ENCODE measurements at places on chromosomes 11 and 22. TPM values are rescaled to one million over a fixed set of nuclear protein-coding genes. Genes with fewer than 3 reads are reported as not detected.

GRCh38 chr11:39374963-39375698 is 2084.3 kb downstream of the LRRC4C start:
- no peak for DNase-seq

Gene SMIM35
- total RNA-seq: not detected

DNA sequence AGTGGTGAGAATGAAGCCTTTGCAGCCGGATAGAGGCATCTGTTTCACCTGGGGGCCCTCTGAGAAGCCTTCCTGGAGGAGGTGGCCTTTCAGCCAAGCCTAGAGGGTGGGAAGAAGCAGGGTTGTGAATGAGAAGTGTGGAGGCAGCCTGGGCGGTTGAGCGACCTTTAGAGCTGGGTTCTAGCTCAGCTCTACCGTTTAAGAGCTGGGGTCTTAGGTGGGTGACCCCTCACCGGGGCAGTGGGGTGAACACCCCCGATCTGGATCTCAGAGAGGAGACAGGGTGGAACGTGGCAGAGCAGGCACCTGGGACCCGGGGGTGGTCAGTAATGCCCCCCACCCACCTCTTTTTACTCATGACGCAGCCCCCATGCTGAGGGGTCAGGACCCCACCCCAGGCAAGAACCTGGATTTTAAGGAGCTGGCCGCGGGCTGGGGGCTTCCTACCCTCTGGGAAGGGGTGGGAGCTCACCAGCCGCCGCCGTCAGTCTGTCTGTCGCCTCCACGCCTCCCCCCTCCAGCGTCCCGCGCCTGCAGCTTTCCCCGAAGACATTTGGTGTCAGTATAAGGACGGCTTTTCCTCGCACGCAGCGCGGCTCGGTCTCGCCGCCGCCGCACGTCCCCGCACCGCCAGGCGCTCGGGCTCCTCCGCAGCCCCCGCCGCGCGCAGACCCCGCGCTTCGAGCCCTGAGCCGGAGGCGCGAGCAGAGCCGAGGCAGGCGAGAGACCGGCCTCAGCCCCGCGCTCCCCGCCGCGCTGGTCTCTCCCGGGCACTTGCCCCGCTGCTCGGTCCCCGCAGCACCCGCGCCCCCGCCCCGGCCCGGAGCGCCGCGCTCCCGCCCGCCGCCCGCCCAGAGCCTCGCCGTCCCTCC is 13.3 kb upstream of the CACNA1I start:
- no peak for DNase-seq

DNA sequence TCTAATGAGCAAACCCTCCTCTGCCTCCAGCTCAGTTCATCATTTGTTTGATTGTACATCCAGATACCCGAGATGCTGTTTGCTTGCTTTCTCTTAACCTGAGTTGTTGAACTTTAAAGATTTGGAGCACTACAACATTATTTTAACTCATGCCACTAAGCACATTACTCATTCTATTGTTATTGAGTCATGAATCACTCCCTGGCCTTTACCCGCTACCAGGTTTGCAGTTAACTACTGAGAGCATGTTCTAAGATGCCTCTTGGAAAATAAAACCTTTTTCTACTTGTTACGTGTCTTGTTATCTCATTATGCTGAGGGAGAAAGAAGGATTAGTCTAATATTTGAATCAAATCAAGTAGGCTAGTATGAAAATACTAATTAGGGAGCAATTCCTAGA is 720.6 kb upstream of the ANO5 start:
- no peak for DNase-seq

DNA sequence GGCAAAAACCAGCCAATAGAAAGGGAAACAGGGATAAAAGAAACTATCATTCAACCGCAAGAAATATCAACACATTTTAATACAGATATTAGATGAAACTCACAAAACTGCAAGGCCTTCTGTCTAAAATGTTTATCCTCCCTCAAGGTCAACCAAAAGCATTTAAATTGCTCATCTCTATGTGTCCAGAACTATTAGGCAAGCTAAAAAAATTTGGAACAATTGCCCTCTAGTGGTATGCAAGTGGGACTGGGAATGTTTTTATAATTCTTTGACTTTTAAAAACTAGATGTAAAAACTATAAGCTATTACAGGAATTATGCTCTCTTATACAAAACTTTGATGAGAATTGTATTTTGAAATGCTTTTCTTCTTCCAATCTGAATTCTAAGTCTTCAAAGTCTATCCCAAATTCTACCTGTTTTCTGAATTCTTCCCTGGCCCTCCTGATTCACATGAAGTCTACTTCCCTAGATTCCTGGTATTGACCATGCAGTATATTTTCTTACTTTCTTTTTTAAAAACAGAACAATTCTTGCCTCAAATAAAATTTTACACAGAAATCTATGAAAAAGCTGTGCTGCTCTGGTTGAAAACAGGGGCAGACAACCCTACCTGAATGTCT is 4.9 kb downstream of the CWC15 start:
- DNase-seq: no peak

Gene WDR74
- total RNA-seq: 71.1 TPM

Gene XKR3
- total RNA-seq: not detected

DNA sequence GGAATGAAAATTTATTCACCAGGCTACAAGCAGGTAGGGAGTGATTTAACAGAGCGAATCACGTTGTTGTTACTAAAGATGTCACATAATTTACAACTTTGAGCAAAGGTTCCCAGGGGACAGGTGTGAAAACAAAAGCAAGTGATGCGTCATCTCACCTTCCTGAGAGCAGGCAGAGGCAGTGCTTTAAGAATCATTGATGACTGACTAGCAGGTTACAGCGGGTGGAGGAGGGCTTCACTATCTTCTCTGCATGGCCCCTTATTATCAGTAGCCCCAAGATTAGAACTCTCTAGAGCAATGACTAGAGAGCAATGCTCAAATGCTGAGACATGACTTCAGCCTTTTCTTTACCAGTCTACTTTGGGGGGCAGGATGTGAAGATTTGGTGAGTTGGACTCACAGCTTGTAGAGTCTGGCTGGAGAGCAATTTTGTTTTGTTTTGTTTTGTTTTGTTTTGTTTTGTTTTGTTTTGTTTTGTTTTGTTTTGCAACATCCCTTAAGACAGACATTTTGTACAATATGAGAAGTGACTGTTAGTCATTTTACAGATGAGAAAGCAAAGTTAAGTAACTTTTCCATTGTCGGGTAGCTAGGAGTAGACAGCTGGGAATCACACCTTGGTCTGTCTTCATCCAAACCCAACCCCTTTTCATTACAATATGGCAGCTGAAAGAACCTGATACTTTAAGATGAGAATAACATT is 84.8 kb downstream of the SLC1A2 start:
- no peak for DNase-seq

DNA sequence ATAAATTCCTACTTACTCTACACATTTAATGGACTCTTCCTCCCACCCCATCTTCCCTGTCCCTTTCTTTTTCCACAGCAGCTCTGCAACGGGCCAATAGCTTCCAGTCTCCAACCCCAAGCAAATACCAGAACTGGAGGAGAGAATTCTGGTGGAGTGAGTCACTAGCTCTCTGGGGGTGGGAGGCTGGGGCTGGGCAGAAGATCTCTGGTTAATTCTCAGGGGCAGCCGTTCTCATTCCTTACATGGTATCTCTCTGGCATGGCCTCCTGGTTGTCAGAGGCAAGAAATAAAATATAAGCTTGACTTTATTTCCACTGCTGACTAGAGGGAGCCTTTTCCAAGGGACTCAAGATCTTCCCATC is 90.4 kb upstream of the PARVA start:
- peak; percentile 63 for DNase-seq

DNA sequence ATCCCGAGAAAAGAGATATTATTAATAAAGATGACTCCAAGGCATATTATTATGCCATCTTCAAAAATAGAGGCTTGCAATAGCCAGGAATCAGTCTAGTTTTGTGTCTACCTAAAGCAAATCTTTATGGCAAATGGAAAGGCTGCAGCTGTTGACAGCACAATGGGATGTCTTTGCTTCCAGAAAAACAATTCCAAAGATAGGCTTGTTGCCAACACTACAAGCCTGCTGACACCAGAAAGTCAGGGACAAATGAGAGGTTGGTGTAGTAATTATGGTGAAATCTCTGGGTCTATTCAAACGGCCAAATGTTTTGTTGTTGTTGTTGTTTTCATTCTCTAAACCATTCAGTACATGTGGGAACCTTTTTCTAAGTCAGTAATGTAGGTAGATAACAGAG is 101.8 kb downstream of the LUZP2 start:
- no peak for DNase-seq

- DNase-seq: no peak
Observed at GRCh38 chr11:111397034-111397433, 18.0 kb upstream of the POU2AF1 start.

DNA sequence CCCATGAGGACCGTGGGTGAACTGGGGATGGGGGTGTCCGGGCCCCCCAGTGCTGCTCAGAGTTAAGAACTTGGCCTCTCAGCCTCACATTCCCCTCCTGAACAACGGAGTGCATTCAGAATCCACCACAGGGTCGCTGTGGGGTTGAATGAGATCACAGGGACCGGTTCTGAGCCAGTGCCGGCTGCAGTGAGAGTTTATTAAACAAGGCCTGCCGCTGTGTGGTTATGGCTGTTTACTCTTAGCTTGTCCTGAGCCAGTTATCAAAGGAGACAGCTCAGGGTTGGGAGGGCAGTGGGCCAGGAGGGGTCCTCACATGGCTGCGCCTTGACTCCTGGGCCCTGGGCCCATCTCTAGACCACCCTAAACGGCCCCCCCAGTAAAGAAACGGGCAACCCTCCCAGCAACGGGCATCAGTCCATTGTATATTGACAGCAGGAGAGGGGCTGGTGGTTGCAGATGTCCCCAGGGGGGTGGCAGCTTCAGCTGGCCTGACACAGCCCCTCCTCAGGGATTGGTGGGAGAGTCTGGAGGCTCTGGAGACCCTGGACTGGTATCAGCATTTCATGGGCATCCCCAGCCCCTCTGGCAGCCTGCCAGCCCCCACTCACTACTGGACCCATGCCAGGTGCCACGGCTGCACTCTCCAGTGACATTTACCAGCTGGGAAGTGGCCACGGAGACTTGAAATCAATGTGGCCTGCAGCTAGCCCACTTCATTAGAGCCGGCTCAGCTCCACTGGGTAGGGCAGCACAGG is 15.1 kb upstream of the CABP7 start:
- no peak for DNase-seq

- DNase-seq: no peak
Observed at GRCh38 chr11:23988381-23989006, 508.4 kb upstream of the LUZP2 start.

DNA sequence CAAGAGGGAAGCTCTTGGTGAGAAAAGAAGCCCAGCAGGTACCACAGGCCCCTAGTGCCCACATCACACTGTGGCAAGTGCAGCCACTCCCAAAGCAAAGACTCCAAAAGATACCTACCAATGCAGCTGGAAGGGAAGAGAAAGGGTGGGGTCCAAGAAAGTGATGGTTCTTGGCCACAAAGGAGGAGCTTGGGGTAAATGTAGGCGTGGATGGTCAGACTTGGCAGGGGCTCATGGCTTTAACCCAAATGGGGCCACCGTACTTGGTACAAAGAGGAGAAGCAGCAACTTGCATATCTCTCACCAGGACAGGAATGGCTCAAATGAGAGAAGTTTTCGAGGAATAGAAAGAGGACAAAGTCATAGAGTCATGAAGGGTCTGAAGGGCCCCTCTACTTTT is 4.8 kb downstream of the MAP3K11 start:
- DNase-seq: no peak

- DNase-seq: no peak
Observed at GRCh38 chr11:63775191-63775590, 6.6 kb upstream of the ZFTA start.

Gene OR6A2
- total RNA-seq: 0.20 TPM

Gene GAS2
- total RNA-seq: 0.88 TPM

Gene TIMP3
- 0.07 TPM for total RNA-seq

GRCh38 chr11:126112547-126112946 is 49.9 kb upstream of the CDON start:
- DNase-seq: no peak

DNA sequence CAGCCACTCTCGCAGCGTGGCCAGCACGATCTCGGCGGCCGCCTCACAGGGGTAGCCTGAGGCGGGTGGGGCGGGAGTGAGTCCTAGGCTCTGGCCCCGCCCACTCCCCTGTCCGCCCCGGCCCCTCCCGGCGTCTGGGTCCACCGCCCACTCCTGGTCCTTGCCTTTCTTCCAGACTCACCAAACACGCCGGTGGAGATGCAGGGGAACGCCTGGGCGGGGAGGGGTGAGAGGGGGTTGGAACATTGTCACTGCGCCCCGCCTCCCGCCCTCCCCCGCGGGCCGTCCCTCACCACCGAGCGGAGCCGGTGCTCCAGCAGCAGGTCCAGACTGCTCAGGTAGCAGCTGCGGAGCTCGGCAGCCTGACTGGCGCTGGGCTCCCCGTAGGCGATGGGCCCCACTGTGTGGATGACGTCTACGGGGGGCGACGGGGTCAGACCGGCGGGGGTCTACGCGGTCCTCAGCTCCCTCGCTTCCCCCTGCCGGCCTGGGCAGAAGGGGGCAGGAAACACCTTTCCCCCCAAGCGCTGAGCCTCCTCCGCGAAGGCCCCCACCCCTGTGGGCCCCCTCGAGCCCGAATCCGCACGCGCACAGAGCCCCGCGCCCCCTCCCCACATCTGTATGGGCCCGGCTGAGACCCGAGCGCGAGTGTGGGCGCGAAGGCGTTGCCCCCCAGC is 13.2 kb downstream of the OTUB1 start:
- no peak for DNase-seq

DNA sequence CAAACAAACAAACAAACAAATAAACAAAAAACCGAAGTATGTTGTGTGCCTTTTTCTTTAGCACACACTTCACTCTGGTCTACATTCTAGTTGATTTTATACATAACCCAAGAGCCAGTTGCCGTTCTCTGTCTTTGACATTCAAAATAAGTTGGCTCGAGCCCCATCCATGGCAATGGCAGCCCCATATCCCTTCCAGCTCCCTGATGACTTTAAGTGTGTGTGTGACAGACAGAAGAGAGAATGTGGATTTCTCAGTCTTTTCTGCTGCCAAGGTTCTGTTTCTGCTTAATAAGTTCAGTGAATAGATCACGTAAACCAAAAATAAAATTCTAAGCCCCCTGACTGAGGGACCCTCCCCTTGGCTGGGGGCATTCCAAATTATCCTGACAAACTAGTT is 100.6 kb upstream of the TENM4 start:
- DNase-seq: no peak

DNA sequence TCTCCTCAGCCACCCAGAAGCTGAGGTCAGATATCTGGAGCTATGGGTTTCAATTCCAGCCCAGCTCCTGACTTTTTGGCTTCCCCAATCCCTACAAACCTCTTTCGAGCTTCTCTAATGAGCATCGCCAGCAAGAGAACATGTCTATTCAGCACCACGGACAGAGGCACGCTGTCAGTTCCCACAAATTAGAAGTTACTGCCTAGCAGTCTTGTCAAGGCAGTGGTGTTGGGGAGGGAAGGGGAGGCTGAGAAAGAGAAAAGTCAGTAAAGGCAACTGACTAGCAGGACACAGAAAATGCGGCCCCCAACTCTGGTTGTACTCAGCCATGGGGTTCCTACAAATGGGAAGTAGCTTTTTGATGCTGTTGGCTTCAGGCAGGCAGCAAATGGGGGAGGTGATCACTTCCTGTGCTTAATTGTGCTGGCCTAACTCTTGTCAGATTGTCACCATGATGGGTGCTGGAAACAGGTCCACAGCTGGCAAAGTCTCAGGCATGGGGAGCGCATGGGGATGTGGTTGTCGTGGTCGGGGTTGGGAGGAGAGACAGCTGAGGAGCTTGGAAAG is 205.9 kb downstream of the ST3GAL4 start:
- no peak for DNase-seq
